Heart right ventricle (tissue), 16 donors: ENCODE measurements at places on chromosomes 2 and 18. TPM values are rescaled to one million over a fixed set of nuclear protein-coding genes. Genes with fewer than 3 reads are reported as not detected.
A peak's percentile ranks its signal among the peaks of the same experiment; 100 is the strongest.

The RESP18 gene
- not detected for total RNA-seq

DNA sequence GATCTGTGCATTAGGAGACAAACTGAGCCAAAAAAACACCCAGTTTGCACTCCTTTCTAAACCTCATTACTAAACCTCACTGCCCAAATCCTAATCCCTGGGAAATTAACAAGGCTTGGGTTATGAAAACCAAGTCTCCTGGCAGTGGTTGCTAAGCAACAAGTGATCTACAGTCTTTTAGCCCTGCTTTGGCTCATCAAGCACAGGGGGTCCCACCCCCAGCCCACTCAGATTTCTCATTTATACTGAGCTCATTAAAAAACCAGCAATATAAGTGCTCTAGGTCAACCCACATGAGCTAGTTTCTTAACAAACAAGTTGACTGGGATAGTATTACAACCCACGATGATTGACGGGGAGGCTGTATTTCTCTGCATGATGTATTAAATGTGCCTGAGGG lies 18.4 kb downstream of the DNER start:
- H3K27me3 ChIP-seq: no peaks in the 10 kb centered on the region
- DNase-seq: no peak
- H3K27ac ChIP-seq: no peak overlapping the region
- no peaks in the 10 kb centered on the region for H3K36me3 ChIP-seq

DNA sequence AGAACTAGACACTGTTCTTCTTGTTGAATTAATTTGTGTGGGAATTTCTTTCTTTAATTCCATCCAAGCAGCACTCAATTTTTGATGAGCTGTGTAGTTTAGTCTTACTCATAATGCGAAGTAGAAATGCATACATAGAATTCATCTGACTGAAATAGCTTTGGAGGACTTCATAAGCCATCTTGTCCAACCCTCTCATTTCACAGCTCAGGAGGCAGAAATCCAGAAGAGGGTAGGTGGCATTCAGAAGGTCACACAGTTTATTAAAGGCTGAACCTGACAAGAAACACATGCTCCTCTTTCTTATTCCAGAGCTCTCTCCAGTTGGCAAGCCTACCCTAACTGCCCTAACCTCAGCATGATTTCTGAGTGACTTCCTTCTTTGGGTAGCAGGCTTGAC lies 169.2 kb upstream of the NOSTRIN start:
- DNase-seq: no peak
- peak overlapping the region; percentile 78 for H3K27ac ChIP-seq
- no peaks in the 10 kb centered on the region for H3K36me3 ChIP-seq
- no peak overlapping the region for H3K4me3 ChIP-seq
- peaks cover 57% of the 10 kb centered on the region for H3K4me1 ChIP-seq
- H3K27me3 ChIP-seq: no peaks in the 10 kb centered on the region

GRCh38 chr2:172172513-172173173 lies 69.9 kb upstream of the DLX2 start:
- peaks cover 18% of the 10 kb centered on the region for H3K27me3 ChIP-seq
- peak; percentile 69 for DNase-seq
- peak overlapping the region; percentile 65 for H3K4me3 ChIP-seq
- peaks cover 13% of the 10 kb centered on the region for H3K4me1 ChIP-seq
